ENCODE measurements at places on chromosomes 11 and 22. TPM values are rescaled to one million over a fixed set of nuclear protein-coding genes. Genes with fewer than 3 reads are reported as not detected.

DNA sequence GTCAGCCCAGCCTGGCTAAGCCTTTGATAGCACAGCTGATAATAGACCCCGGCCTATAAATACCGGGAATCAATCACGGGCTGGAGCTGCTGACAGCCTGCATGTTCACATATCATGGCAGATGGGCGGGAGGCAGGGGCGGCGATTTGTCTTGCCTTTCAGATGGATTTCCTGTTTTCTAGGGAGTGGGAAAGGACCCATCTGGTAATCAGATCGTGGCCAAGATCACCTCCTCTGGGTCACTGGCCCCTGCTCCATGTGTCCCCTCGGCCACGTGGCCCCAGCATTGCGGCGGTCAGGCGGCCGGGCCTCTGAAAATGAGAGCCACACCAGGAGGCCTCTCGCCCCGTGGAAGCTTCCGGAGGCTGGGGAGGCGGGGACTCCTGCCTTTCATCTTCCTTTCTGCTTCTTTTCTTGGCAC is 36.6 kb downstream of the SMIM38 start:
- no peaks in the 10 kb centered on the region for H3K4me1 ChIP-seq
- H3K27ac ChIP-seq = no peak overlapping the region
- no peak overlapping the region for H3K4me3 ChIP-seq
- H3K27me3 ChIP-seq = no peaks in the 10 kb centered on the region
- DNase-seq = no peak
- H3K36me3 ChIP-seq = no peaks in the 10 kb centered on the region

DNA sequence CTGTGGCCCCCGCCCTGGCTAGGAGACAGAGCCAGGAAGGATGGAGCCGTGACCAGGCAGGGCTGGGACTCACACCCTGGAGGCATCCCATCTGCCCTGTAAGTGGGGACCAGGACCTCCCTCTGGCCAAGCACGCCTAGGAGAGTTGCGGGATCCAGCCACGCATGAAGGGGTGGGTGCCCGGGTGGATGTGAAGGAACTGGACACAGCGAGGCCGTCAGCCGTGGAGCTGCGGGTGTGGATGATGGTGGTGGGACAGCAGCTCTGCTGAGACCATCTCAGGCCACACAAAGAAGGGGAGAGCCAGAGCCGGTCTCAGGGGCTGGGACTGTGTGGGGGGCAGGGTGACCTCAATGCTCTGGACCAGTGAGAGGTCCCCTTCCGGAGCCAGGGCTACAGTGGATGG is 746.4 kb downstream of the BRD1 start:
- no peaks in the 10 kb centered on the region for H3K27me3 ChIP-seq
- no peaks in the 10 kb centered on the region for H3K4me1 ChIP-seq
- H3K36me3 ChIP-seq = no peaks in the 10 kb centered on the region
- no peak for DNase-seq
- H3K4me3 ChIP-seq = no peak overlapping the region

DNA sequence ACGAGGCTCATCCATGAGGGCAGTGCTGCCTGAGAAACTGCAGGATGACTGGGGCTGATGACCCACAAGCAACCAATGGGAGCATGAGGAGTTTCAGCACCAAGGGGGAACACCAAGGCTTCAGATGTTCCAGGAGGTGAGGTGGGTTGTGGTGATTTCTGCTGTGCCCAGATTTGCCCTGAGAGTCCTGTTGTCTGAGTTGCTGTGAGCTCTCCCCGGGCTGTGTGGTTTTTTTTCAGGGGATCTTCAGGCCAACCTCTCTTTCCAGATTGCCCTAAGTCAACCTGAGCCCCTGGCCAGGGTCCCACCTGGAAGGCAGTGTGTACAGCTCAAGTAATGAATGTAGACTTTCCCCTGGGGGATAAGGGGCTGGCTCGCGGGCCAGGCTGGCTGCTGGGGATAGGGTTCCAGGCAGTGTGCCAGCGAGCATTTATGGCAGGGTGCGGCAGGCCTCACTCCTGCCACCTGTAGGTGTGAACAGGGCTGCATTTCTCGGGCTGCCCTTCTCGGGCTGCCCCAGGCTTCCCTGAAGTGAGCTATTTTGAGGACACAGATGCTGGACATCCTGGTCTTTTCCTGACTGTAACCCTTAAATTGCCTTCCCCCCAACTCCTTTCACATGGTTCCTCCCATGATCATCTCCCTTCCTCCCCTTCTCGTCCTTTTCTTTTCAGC is 9.8 kb downstream of the SLC22A6 start:
- H3K4me3 ChIP-seq = no peak overlapping the region
- H3K27ac ChIP-seq = no peak overlapping the region
- no peak for DNase-seq
- H3K27me3 ChIP-seq = peaks cover 13% of the 10 kb centered on the region

DNA sequence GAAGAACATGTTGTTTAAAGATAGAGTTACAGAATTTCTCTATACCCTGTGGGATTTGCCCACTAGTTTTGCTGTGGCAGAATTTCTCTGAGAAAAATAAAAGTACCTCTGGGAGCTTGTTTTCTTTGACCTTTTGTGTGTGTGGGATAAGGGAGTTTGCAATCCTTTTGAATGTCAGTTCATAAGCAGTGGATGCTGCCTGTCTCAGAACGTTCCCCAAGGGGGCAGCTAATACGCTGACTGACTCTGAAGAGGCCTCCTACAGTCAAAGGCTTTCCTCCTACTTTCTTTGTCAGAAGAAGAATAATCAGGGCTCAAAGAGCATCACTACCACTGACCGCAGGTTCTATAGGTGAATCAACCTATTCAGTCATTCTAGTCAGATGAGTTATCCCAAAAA is 140.6 kb downstream of the AASDHPPT start:
- H3K36me3 ChIP-seq = no peaks in the 10 kb centered on the region
- no peak overlapping the region for H3K27ac ChIP-seq
- H3K27me3 ChIP-seq = no peaks in the 10 kb centered on the region
- no peak overlapping the region for H3K4me3 ChIP-seq
- no peaks in the 10 kb centered on the region for H3K4me1 ChIP-seq
- DNase-seq = no peak

DNA sequence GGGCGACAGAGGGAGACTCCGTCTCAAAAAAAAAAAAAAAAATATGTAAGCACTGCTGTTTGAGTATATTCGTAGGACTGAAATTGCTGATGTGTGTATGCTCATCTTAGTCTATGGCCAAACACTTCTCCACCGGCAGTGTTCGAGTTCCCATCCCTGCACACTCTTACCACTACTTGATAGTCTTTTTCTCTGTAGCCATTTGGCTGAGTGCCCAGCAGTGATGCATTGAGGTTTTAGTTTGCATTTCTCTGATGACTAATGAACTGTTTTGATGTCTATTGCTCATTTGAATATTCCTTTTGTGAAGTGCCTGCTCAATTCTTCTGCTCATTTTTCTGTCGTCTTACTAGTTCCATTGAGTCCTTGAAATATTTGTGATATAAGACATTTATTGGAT is 1.9 kb downstream of the TIRAP start:
- peak overlapping the region; percentile 68 for H3K27ac ChIP-seq
- no peaks in the 10 kb centered on the region for H3K27me3 ChIP-seq
- peaks cover 12% of the 10 kb centered on the region for H3K36me3 ChIP-seq
- H3K4me1 ChIP-seq = peaks cover 41% of the 10 kb centered on the region

GRCh38 chr11:83070731-83071566 is 748 bp downstream of the RAB30 start:
- H3K4me1 ChIP-seq = peaks cover 38% of the 10 kb centered on the region
- no peaks in the 10 kb centered on the region for H3K27me3 ChIP-seq
- no peak overlapping the region for H3K27ac ChIP-seq
- peak; percentile 54 for DNase-seq
- H3K36me3 ChIP-seq = peaks cover 23% of the 10 kb centered on the region

DNA sequence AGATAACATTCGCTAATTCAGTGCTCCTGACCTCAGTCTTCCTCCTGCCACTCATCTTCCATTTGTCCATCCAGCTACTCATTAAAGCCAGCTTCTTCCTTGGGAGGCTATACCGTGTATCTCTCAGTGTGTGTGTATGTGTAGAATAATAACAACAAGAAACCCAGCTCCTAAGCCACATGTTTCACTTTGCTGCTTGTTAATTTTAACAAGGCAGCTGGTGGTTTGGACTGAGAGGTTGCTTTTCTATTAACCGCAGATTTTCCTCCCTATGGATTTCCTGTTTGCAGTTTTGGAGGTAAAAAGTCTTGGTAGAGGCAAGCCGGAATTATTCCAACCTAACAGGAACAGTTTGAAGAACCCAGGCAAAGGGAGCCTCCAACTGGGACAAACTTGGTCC is 165.0 kb downstream of the ADAMTS15 start:
- DNase-seq = no peak
- no peaks in the 10 kb centered on the region for H3K4me1 ChIP-seq
- peaks cover 7% of the 10 kb centered on the region for H3K27me3 ChIP-seq

OR8G1 gene
- not detected for total RNA-seq

SOX10 gene
- not detected for total RNA-seq

KLHL35 gene
- total RNA-seq = not detected
